Purkinje cell (primary cell): ENCODE measurements at places on chromosomes 1 and 21. TPM values are rescaled to one million over a fixed set of nuclear protein-coding genes. Genes with fewer than 3 reads are reported as not detected.

The LCE2A gene
- not detected in 2 replicates for polyA plus RNA-seq

The SLC1A7 gene
- not detected in 2 replicates for polyA plus RNA-seq

The ERICH3 gene
- 8.1 and 11.1 TPM in 2 replicates for polyA plus RNA-seq

The OLFM3 gene
- 6.8 and 29.0 TPM in 2 replicates for polyA plus RNA-seq
